Fibroblast of skin of right quadriceps (primary cell): ENCODE measurements at places on chromosomes 2 and 18.
A peak's percentile ranks its signal among the peaks of the same experiment; 100 is the strongest.

DNA sequence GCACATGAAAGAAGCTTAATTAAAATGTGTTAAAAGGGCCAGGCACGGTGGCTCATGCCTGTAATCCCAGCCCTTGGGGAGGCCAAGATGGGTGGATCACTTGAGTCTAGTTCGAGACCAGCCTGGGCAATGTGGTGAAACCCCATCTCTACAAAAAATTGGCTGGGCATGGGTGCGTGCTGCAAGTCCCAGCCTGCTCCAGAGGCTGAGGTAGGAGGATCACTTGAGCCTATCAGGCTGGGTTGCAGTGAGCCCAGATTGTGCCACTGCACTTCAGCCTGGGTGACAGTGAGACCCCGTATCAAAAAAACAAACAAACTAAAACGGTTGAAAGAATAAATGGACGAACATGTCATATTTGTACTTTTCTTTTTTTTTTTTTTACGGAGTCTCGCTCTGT lies 26.0 kb downstream of the REL start:
- no peak for DNase-seq

DNA sequence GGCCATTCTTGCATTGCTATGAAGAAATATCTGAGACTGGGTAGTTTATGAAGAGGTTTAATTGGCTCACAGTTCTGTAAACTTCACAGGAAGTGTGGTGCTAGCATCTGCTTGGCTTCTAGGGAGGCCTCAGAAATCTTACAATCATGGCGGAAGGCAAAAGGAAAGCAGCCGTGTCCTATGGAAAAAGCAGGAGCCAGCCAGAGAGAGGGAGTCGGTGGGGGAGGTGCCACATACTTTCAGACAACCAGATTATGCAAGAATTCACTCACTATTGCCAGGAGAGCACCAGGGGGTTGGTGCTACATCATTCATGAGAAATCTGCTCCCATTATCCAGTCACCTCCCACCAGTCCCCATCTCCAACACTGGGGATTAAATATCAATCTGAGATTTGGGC lies 64.1 kb downstream of the CPS1 start:
- DNase-seq, result peak; percentile 3

GRCh38 chr2:16308816-16309215 lies 356.8 kb downstream of the CYRIA start:
- DNase-seq, result no peak

DNA sequence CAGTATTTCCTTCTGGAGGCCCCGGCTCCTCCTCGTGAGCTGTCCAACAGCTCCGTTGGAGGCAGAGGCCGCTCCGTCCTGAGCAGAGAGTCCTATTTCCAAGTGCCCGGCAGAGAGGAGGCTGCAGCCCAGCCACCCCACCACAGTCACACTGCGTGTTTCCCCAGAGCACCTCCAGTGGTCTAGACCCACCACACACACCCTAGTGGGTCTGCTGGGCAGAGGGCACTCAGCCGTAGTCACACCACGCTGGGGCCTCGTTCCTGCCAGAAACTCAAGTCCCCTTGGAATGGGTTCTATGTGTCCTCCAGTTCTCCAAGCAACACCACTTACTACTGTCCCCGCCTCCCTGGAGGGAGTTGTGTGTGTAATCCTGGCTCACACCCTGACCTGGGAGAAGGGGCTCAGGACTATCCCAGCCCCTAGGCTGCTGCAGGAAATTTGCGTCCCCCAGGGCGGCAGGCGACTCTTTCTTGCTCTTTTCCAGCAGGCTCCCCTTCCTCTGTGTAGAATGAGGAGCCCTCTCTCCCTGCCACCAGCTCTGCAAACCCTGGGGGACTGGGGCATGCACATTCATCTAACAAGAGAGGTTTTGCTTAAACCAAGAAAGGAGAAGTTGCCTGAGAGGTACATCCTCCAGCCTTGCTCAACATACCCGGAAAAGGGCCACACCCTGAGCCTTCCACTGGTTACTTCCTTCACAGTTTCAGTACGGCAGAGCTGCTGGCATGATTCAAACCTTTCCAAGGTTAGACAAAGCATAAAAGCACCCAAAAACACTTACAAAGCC lies 114.1 kb downstream of the NDUFA10 start:
- no peak for DNase-seq

DNA sequence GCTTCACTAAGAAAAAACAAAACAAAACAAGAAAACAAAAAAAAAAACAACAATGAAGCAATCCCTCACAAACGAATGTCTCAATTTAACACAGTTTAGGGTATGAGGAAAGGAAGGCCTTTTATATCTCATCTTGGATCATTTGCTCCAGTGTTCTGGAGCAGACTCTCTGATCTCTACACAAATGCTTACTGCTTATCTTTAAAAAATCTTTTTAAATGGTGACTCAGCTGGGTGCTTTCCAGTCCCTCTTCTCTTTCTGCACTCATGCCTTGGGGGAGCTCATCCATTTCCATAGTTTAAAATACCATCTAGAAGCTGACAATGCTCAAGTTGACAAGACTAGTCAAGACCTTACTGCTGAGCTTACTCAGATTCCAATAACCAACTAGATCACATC lies 56.2 kb downstream of the ETAA1 start:
- DNase-seq, result peak; percentile 46

DNA sequence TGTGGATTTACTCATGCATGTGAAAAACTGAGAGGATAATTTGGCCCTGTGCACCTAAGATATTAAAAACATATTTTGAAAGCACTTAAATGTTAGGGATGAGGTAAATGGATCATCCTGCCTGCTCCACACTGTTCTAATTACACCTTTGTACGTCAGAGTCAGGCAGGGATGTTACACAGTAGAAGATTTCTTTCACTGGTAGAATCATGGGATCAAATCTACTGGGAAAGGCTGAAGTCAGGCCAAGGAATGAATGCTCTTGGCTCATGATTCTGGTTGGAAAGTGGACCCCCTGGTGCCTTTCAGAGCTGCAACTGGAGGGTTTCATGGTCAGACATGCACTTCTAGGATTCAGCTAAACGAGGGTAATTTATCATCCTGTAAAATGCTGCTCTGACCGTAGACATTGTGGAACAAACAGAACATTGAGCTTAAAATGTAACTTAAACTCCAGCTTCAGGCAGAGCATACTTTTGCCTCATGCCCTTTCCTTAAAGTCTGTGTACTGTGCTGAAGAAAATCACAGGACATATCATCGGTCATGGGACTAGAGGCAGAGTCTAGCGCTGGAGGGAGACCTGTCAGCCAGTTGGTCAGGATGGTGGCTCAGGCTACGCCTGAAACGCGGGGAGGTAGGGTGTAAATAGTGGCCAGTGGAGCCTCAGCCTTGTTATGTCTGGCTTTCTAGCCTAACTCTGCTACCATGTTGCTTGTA lies 4.9 kb downstream of the KCNE4 start:
- peak; percentile 81 for DNase-seq

GRCh38 chr2:230899287-230899686 lies 25.8 kb downstream of the GPR55 start:
- no peak for DNase-seq

GRCh38 chr2:119407430-119408220 lies 24.0 kb upstream of the TMEM37 start:
- DNase-seq, result peak; percentile 48

GRCh38 chr18:13447621-13448334 lies 229.2 kb downstream of the LDLRAD4 start:
- DNase-seq, result peak; percentile 80

DNA sequence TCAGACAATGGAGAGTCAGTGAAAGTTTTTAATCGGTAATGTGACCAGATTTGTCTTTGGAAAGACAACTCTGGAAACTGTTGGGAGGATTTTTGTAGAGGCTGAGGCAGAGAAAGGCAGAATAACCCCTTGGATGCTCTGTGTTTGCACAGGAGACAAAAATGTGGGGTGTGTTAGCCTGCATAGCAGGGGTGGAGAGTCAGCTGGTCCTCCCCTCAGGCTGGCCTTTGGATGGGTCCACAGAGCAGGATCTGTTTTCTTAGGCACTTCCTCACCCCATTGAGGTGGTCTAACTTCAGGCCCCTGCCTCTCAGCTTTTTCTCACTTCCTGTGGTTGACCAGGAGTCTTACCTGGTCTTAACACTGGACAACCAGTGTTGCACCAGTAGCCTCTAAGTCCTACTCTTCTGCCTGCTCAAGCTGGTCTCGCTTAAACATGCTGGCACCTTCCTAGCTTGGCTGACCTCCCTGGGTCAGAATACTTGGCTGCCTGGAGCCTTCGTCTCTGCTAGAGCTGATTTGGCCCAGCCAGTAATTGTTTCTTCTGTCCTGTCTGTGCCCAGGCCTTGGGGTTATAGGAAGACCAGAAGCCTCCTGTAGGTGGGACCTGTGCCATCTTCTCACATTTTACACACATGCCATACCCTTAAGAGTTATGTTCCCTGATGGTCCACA lies 259.8 kb upstream of the RASGRP3 start:
- no peak for DNase-seq

- DNase-seq, result no peak
Observed at GRCh38 chr2:239291475-239292350, 109.1 kb downstream of the HDAC4 start.

- no peak for DNase-seq
Observed at GRCh38 chr2:48406116-48406515, 123.8 kb upstream of the STON1 start.

DNA sequence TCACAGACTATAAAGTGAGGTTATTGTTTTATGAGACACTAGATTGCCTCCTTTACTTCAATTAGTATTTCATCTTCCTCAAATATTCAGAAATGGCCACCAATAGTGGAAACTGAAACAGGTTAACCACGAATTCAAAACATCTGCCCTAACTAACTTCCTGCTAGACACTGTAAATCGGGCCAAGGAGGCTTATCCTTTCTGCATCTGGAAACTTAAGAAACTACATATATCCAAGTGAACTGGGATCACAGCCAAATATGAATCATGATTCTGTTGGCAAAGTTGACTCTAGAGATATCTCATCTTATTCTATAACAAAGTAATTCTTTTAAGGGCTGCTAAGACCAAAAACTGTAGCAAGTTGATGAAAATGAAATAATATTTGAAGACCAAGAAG lies 136.6 kb upstream of the ZC3H15 start:
- peak; percentile 76 for DNase-seq

GRCh38 chr2:150783896-150784295 lies 296.4 kb upstream of the RND3 start:
- DNase-seq, result no peak
